ENCODE measurements at places on chromosomes 6 and 20.

GRCh38 chr6:57329933-57330332 is 12.5 kb downstream of the PRIM2 start:
- no peak for DNase-seq

GRCh38 chr20:1813101-1813529 is 82.1 kb upstream of the SIRPA start:
- DNase-seq = no peak

DNA sequence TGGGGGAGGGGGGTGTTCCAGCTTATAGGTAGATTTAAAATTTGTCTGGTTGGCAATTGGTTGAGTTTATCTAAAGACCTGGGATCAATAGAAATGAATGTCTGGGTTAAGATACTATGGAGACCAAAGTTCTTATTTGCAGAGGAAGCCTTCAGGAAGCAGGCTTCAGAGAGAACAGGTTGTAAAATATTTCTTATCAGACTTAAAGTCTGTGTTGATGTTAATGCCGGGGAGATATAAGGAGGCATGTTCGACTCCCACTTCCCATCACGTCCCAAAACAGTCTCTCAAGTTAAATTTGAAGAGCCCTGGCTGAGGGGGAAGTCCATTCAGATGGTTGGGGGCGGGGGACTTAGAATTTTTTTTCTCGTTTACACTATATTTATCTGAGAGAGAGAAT is 12.3 kb upstream of the BLCAP start:
- no peak for DNase-seq

GRCh38 chr20:53238121-53238660 is 266.0 kb downstream of the TSHZ2 start:
- DNase-seq = no peak

- DNase-seq = no peak
Observed at GRCh38 chr20:59453759-59454560, 150.4 kb upstream of the PHACTR3 start.

DNA sequence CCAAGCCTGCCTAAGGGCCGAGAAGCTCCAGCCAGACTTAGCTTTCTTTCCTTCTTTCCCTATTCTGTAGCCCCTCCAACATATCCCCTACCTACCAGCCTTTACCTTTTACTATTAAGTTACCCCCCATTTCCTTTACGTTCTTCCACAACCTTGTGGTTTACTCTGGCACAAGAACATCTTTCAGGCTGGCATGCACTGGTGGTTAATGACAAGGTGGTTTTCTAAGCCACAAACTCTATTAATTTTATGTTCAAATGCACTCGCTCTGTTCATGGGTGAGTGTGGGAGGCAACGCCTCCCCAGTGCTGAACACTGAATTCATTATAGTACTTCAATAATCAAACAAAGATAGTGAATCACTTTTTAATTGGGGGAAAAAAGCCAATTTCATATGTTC is 64.4 kb downstream of the TRERF1 start:
- DNase-seq = peak; percentile 79

- no peak for DNase-seq
Observed at GRCh38 chr6:78832091-78832808, 35.1 kb upstream of the IRAK1BP1 start.

GRCh38 chr6:124524491-124525200 is 437.6 kb upstream of the RNF217 start:
- DNase-seq = no peak

- DNase-seq = no peak
Observed at GRCh38 chr20:36465109-36466080, 75.9 kb upstream of the MYL9 start.

DNA sequence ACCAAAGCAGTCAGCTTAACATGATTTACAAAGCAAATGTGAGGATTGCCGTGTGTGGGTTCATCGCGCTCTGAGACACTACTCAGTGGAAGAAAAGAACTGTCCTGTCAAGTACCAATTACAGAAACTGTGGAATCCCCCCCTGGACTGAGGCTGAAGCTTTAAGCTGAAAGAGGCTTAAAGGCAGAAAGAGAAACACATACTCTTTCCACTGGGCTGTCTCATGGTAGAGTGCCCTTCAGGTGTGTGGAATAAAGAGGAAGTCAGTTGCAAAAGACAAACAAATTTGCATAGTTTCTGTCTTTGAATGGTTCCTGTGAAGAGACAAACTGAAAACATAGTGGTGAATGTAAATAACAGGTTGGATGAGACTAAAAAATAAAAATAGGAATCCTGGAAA is 560.4 kb upstream of the SYNCRIP start:
- no peak for DNase-seq

- no peak for DNase-seq
Observed at GRCh38 chr6:29955783-29956182, 13.5 kb downstream of the HLA-A start.

- DNase-seq = no peak
Observed at GRCh38 chr20:37231947-37232630, 29.5 kb downstream of the GHRH start.

DNA sequence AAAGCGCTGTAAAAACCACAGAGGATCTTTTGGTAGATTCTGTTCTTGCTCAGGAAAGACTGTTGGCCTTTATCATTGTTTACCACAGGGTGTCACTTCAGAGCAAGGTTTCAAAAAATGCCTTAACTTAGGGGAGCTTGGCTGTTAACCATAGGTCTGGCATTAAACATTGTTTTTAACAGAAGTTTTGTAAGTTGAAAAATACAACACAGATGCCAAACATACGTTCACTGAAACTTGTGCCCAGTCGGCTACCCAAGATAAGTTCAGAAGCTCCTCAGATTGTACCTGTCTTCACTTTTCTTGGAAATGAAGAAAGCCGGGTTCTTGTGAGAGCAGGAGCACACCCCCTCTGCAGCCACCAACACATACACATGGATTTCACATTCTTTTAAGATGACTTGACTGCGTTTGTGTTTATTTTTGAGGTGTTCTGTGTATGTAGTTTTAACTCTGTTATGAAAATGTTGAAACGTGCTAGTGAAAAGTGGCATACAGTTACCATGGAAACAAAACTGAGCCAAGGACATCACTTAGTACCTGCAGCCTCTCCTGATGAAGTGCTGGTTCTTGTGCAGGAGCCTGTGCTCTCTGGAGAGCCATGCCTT is 64.9 kb downstream of the SYCP2L start:
- no peak for DNase-seq

DNA sequence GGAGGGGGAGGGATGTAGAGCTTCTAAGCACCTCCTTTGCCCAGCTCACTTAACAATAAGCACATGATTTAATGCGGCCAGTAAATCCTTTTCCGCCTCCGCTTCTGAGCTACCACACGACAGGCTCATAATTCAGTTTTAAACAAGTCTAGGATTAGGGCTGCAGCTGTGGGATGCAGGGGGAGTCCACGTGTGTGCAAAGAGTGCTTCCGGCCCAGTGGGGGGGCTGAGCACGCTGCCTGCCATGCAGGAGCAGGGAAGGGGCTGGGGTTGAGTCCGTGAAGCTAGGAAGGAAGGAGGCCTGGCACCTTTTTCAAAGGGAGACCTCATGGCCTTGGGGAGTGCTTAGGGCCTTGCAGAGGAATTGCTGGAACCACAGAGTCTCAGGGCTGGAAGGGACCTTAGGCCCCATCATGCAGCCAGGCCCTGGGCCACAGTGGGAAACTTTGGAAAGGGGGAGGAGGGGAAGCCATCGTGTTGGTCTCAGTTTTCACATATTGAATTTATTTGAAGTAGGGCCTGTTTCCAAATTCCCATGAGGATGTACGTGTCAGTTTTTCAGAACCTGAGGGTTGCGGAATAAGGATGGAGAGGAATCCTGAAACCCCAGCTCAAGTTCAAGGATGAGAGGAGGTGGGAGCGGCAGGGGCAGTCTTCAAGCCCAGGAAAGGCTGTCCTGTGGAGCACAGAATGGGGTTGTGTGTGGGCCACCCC is 96.1 kb downstream of the VEGFA start:
- DNase-seq = no peak

DNA sequence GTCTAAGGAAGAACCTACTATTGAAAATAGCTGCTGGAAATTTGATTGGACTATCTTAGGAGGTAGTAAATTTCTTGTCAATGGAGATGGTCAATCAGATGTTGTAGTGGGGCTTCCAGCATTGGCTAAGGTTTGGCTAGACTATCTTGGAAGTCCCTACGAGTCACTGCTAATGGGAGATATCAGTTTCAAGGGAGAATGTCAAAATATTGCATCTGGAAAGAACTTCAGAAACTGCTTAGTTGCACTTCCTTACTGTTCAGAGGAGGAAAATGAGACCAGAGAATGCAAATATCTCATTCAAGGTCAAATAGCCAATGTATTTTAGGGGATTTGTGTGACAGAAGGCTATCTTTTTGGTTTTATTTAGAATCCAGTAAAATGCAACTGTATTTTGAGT is 53.5 kb upstream of the CCN2 start:
- DNase-seq = no peak

- DNase-seq = no peak
Observed at GRCh38 chr20:25643716-25644115, 19.9 kb upstream of the NANP start.

- no peak for DNase-seq
Observed at GRCh38 chr6:43511824-43512415, 1.8 kb upstream of the LRRC73 start.

DNA sequence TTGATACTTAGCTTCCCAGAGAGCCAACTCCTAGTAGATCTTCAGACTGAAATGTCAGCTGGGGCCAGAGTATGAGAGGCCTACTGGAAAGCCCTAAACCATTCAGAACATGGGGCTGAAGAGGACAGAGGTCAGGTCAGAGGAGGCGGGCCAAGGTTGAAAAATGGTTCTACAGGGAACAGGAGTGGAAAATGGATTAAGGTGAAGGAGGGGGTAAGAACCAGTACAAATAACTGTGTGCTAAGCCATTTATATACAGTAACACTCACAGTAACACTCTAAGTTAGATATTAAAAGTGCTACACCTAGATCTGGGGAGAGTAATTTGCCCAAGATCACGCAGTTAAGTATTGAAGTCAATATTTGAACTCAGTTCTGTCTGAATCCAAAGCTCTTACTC is 313.2 kb upstream of the MAP3K7 start:
- DNase-seq = no peak

GRCh38 chr6:36829919-36830544 is 9.2 kb downstream of the CPNE5 start:
- DNase-seq = no peak

DNA sequence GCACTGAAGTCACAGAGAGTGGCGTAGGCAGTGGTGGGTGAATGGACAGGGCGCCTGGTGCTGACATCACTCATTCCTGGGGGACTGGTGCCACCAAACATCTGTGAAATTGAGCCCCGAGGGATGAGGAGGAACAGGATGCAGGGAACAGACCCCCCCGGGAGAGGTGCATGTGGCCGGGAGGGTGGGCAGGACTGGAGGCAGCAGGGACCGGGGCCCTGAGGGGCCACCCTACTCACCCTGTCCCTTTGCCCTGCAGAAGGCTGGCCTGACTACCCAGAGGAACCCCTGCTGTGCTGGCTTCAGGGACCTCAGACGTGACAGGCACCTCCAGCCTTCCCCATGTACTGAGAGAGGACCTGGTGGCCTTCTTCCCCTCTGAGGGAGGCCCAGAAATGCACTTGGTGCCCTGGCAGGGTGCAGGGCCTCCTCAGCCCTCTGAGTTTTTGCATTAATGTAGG is 25.1 kb downstream of the SYNDIG1 start:
- no peak for DNase-seq

DNA sequence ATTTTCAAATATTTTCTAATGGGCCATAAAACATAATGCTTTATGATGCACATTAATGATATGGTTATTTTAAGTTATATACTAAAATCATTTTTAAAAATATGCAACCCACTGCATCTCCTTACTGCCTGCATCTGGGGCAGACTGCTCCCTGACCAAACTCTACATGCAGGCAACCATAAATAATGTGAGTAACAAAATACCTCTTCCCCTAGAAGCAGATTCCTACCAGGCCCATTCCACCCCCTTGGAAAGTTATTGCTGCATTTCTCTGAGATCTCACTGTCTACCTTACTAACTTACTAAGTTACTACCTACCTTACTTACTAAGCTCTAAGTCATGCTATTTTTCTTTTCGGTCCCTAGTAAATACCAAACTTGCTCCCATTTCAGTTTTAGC is 71.8 kb downstream of the ATG5 start:
- DNase-seq = no peak

DNA sequence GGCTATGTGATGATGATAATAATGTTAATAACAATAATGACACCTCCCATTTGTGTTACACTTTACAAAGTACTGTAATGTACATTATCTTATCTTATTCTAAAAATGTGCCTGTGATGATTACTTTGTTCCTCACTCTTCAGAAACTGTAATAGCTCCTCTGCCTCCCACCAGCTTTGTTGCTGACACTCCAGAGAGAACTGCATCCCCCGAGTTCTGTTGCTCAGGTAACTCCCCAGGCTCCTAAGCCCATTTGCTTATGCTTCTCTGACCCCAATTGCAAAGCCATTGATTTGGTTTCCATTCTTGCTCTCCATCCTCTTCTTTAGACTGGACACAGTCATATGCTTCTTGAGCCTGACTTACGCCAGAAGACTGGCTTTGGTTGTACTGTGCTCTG is 319.7 kb downstream of the EPM2A start:
- DNase-seq = no peak

- DNase-seq = no peak
Observed at GRCh38 chr6:28442586-28442985, 705 bp downstream of the ZSCAN23 start.

DNA sequence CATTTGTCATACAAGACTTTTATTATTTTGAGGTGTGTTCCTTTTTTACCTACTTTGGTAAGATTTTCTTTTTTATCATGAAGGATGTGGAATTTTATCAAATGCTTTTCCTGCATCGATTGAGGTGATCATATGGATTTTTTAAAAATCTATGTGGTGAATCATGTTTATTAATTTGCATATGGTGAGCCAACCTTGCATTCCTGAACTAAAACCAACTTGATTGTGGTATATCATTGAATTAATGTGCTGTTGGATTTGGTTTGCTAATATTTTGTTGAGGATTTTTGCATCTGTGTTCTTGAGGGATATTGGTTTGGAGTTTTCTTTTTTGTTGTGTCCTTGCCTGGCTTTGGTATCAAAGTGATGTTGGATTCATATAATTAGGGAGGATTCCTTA is 848.1 kb upstream of the EYS start:
- DNase-seq = no peak

- no peak for DNase-seq
Observed at GRCh38 chr20:62704341-62704948, 4.2 kb upstream of the NTSR1 start.

GRCh38 chr6:40252531-40253258 is 318.4 kb upstream of the MOCS1 start:
- no peak for DNase-seq

DNA sequence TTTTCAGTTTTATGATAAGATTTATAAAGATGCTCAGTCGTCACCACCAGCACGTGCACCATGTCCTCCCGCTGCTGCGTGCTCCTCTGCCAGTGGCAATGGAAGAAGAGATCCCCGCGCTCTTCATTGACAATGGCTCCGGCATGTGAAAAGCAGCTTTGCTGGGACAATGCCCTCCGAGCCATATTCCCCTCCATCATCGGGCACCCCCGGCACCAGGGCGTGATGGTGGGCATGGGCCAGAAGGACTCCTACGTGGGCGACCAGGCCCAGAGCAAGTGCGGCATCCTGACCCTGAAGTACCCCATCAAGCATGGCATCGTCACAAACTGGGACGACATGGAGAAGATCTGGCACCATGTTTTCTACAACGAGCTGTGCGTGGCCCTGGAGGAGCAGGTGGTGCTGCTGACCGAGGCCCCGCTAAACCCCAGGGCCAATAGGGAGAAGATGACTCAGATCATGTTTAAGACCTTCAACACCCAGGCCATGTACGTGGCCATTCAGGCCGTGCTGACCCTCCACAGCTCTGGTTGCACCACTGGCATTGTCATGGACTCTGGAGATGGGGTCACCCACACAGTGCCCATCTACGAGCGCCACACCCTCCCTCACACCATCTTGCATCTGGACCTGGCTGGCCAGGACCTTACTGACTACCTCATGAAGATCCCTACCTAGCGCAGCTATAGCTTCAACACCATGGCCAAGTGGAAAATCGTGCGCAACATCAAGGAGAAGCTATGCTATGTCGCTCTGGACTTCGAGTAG is 34.3 kb upstream of the ENPP5 start:
- DNase-seq = no peak
